A549 (cell line): ENCODE measurements at places on chromosomes 2 and 18. TPM values are rescaled to one million over a fixed set of nuclear protein-coding genes. Genes with fewer than 3 reads are reported as not detected.

GRCh38 chr2:18583905-18584607, 5.3 kb downstream of the NT5C1B start:
- no peak for DNase-seq

Gene CNRIP1
- 2.3 to 2.9 TPM (median 2.6 TPM) in 3 replicates for polyA plus RNA-seq

GRCh38 chr2:147789720-147790119, 55.1 kb upstream of the ACVR2A start:
- DNase-seq: no peak

Gene GPAT2
- polyA plus RNA-seq: not detected in 3 replicates

Gene AP1S3
- polyA plus RNA-seq: 39.7 to 43.4 TPM (median 42.9 TPM) in 3 replicates

DNA sequence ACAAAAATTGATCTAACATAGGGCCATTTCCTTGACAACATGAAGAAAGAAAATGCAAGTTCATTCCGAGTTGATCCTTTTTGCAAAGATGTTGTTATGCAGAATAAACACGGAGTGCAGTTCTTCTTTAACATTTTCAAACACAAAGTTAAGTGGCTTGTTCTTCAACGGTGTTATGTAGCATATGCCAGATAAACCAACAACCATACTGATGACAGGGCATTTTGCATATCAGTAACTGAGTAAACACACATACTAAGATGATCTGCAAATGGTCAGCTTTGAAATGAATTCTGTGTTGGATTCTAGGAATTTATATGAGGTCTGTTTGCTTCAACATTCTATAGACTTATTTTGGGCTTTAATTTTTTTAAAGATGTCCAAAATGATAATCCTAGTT, 266.4 kb downstream of the GPD2 start:
- DNase-seq: no peak

GRCh38 chr18:31429623-31430022, 17.9 kb upstream of the DSG3 start:
- DNase-seq: peak; percentile 10

- no peak for DNase-seq
Observed at GRCh38 chr2:159201360-159202063, 85.0 kb downstream of the WDSUB1 start.

Gene MC4R
- 0.05 to 0.08 TPM in 2 of 3 replicates, not detected in the other for polyA plus RNA-seq

GRCh38 chr2:172168917-172169346, 66.2 kb upstream of the DLX2 start:
- DNase-seq: no peak

DNA sequence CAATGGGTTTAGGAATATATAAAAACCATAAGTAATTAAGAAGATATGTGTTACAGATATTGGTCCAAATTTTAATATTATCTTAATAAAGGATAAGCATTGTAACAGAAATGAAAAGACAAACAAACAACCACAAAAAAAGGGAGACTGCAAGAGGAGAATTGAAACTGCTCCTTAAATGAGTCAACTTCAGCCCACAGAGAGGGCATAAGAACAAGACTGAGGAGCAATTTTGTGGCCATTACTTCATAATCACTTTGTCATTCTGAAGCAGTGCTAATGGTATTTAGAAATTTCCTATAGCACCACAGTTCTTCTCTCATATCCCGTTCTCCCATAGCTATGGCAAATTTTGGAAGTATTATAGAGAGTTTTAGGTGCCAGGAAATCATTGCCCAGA, 193.2 kb upstream of the HNMT start:
- no peak for DNase-seq

DNA sequence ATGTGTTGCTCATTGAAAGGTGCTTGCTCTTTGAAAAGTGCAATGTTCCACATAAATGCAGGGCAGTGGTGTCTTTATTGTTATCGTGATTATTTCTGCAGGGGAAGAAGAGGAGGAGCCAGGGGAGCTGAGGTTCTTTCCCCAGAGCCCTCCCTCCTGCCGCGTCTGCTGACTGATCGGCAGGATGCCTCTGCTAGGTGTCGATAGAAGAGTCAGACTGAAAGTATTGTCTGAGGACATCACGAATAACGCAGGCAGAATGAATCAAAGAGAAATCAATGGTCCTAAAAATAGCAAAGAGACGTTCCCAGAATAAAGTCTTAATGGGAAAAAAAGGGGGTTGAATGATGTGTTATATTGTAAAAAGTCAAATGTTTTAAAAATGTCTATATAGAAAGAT, 47.4 kb upstream of the SIX3 start:
- no peak for DNase-seq

- no peak for DNase-seq
Observed at GRCh38 chr18:67518566-67518965, 2.0 kb upstream of the DSEL start.

DNA sequence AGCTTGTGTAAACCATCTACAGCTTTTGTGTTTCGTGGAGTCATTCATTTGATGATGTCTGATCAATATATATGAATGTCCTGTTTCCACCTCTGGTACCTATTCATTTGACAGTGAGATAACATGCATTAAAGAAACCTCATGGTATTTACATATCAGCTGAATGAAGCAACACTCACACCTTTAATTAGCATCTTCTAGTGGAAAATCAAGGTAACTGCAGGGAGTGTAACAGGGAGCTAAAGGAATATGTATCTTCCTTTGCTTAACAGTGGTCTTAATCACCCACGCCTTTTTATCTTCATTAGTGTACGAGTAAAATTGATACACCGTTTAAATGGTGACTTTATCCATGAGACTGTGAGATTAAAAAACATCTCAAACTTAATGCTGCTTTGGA, 15.6 kb downstream of the SLC39A10 start:
- no peak for DNase-seq

DNA sequence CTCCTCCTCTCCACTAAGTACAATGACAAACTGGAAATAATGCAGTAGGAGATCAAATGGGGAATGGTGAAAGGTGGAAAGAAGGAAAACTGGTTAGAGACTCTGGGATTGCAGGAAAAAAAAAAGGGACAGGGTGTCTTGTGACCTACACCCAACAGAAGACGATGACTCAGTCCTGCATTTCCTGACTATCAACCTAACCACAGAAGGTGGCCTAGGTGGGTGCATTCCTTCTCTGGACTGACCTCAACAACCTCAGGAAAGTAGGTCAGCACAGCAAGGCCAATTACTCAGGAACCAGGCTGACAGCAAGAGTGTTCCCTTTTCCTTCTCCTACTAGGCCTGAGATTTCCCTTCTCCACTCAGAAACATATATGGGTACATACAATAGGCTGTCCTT, 1386.4 kb upstream of the ZEB2 start:
- no peak for DNase-seq

DNA sequence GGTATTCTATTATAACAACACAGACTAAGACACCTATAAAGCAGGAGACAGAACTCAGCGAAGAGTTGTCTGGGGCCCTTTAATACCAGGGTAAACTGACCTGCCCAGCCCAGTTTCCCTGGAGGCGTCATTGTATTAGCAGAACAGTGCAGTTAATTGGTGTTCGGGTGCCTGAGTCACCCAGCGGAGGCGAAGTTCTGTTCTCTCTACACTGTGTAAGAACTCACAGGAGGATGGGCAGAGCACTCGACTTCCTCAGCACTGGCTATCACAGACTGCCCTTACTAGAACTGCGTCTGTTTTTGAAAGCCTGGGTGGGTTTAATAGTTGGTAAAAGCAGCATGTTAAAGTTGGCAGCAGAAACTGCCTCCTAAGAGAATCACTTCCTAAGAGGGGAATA, 106.5 kb upstream of the ATP8B1 start:
- no peak for DNase-seq

DNA sequence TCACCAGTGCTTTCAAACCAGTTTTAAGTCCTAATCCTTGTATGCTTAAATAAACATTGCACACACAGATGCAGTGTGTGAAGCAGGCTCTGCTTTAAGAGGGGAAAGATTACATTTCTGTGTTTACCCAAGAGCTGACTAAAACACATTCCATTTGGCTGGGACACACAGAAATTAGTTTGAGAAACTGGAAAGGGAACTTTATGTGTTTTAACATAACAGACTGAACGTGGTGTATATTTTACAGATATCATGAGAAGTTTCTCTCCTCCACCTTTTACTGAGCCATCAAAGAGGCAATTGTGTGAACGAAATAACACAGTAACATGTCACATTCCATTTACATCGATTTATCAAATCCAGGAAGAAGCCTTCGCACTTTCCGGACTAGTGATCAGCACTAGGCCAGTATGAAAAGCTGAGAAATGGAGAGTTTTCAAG, 121.8 kb downstream of the MAIP1 start:
- peak; percentile 12 for DNase-seq

- no peak for DNase-seq
Observed at GRCh38 chr2:46966576-46966975, 51.0 kb upstream of the MCFD2 start.
